SW 1271 (cell line): ENCODE measurements at places on chromosomes 5 and 9.

GRCh38 chr9:128899566-128900322, 17.8 kb downstream of the LRRC8A start:
- peak; percentile 25 for DNase-seq

- no peak for DNase-seq
These were observed 39.2 kb upstream of the SPDL1 start for GRCh38 chr5:169544264-169544950.

- no peak for DNase-seq
These were observed 88.1 kb upstream of the PTPRD start for GRCh38 chr9:10700915-10701314.

DNA sequence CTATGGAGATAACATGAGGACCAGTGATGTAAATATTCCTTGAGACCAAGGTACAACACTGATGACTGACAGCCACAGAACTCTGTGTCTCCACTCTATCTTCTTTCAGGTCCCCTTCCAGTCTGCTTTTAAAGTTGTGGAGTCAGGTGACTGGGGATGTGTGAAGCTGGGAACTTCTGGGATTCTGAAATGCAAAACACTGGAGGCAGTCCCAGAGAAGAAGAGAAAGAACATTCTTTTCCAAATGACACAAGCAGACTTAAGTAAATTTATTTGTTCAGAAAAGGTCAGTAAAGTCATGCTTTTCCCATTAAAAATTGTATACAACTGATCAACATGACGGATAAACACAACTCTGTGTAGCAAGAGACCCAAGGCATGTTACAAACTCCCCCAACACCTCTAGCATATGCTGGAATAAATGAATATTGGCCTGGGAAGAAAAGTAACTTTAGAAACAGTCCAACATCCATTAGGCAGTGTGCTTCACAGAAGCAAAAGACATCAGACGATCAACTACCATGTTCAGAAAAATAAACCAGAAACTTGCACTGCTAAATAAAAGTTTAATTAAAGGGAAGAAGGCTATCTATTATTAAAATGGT, 92.4 kb upstream of the IFNK start:
- DNase-seq = no peak

GRCh38 chr5:1557114-1557873, 33.5 kb upstream of the LPCAT1 start:
- no peak for DNase-seq

DNA sequence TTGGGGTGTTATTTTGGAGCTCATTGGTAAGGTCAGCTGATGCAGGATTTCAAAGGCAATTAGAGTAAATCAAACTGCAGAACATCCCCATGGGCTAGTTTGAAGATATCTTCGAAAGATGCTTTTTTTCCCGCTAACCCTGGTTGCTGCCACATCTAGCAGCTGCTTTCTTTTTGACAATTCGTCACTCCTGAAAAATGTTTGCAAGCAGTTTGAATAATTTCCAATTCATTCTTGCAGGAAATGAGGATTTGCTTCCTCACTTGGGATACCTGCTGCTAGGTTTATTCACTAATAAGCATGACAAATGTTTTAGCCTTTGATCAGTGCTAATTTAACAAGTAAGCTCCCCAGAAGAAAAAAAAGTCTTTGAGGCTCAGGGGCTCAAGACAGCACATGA, 649.6 kb upstream of the RORB start:
- DNase-seq = no peak

DNA sequence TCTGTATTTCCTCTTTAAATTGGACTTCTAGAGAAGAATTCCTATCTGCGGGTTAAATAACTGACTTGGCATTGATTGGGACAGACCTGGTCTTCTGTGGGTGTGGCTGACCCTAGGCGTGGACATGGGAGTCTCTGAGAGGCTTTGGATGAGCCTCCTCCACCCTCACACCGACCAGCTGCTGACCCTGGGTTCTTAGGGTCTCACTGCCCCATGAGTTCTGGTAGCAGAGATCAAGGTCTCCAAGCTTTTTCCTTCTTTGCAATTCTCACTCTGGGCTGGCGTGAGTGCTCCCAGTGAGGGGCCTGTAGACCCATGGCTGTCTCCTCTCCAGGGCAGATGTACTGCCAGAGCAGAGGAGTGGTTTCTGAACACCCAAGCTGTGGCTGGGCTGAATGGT, 41.6 kb upstream of the PITX1 start:
- no peak for DNase-seq

GRCh38 chr5:82748688-82749460, 328.3 kb downstream of the TMEM167A start:
- no peak for DNase-seq

- DNase-seq = no peak
These were observed 400 bp downstream of the TIFAB start for GRCh38 chr5:135451581-135452320.

- DNase-seq = no peak
These were observed 275.5 kb downstream of the SPOCK1 start for GRCh38 chr5:137223324-137224295.

DNA sequence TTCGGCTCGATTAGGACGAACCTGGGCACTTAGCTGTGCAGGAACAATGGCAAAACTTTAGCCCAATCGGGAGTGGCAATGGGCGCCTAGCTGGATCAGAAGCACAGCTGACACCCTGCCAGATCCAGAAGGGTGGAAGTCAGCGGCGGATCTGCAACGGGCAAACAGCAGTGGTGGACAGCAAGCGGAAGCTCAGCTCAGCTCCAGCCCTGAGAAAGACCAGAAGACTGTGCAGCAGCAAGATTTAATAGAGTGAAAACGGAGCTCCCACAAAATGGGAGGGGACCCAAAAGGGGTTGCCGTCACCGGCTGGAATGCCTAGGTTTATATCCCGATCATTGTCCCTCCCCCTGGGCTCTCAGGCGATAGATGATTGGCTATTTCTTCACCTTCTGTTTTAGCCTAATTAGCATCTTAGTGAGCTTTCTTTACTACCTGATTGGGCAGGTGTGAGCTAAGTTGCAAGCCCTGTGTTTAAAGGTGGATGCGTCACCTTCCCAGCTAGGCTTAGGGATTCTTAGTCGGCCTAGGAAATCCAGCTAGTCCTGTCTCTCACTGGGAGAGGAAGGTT, 1237.9 kb downstream of the CDH12 start:
- no peak for DNase-seq

DNA sequence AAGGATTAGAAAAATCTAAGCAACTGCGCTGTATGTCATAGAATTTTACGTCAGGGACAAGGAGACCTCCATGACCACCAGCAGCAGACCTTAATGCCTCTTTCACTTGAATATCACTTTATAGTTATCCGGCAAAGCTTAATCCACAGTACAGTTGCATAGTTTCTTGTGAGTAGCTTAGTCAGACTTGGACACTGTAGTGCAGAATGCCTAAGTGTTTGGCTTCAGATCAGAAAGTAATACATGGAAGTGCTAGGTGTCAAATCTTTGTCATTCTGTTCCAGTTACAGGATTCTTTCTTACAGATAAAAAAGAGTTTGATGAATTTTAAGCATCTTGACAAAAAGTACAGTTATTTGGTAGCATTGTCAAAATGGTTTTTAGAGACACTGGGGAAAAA, 239.9 kb upstream of the PAPPA start:
- no peak for DNase-seq

DNA sequence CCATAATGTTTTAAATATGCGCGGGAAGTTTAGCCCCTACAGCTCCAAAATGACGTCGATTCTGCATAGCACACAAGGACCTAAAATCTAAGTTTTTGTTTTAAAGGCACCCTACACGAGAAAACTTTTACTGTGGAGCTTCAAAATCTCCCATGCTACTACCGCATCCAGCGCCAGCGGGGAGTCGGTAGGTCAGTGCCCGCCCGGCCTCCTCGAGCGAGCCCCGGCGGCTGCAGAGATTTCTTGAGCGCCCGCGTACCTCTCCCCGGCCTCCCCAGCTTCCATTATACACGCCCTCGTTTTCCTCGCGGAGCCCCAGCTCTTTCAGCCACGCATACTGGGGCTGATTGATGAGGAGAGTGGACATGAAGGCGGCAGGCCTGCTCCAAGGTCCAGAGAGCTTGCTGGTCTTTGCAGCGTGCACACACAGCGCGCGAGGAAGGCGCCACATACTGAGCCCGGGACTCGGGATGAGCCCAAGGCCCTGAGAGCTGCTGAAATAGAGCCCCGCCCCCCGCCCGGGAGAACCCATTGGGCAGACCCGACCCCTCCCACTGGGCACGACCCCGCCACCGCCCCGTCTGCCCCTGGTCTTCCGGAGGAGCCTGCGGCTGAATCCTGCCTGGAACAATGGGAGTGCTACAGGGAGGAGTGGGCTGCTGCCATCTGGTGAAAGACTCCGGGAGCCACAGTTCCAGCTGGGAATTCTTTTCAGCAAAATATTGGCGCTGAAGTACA, at the start of gene ALDH7A1:
TSS of gene ALDH7A1 (minus strand) at position 472 of the 738 bp plus-strand sequence. CDS start at position 451, 21 bp downstream.
- DNase-seq = peak; percentile 97

DNA sequence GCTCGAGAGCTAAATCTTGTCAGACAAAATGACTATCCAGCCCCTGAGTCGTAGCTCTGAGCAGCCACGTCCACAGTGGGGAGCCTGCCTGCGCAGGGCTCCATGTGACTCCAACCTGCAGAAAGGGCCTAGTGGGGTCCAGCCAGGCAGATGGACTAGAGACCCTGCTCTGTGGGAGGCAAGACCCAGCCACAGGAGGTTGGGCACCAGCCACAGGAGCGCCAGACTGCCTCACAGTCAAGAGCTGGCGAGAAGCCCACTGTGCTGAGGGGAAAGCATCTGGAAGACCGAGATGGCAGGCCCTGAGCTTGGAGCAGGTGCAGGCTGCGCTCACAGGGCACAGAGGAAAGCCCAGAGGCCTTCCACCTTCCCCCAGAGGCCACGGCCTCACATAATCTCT, 61.4 kb downstream of the C5orf15 start:
- DNase-seq = no peak

DNA sequence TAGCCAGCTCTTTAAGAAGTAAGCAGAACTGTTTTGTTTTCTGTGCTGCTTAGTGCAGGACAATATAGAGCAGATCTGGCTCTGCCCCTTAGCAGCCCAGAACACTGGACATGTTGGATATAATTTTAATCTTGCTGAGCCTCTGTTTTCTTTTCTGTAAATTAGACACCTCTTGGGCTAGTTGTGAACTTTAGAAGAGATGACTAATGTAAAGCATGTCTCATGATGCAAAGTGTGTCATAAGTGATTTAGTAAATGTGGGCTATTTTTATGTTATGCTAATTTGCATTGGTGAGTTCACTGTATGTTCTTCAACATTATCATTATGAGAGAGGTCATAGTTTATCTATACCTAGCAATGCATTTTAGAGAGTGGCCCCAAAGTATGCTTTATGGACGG, 156.1 kb upstream of the ADAMTSL1 start:
- DNase-seq = no peak

GRCh38 chr5:171984748-171985419, 21.6 kb downstream of the FBXW11 start:
- peak; percentile 92 for DNase-seq

DNA sequence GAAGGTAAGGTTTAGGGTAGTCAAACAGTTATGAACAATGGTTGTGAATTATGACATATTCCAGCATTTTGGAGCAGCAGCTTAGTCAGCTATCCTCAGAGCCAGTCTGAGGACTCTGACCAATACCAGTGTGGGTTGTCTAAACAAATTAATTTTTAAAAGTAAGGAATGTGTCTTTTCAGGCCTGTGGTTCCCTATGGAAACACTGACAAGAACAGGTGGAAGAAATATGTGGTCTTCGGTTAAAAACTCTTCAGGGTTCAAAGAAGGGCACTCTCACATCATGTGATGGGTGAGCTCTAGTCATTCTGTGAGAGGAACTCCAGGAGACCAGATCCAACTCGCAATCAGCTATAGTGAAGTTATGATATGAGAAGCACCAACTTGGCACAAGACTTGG, 33.5 kb upstream of the ALDOB start:
- no peak for DNase-seq

DNA sequence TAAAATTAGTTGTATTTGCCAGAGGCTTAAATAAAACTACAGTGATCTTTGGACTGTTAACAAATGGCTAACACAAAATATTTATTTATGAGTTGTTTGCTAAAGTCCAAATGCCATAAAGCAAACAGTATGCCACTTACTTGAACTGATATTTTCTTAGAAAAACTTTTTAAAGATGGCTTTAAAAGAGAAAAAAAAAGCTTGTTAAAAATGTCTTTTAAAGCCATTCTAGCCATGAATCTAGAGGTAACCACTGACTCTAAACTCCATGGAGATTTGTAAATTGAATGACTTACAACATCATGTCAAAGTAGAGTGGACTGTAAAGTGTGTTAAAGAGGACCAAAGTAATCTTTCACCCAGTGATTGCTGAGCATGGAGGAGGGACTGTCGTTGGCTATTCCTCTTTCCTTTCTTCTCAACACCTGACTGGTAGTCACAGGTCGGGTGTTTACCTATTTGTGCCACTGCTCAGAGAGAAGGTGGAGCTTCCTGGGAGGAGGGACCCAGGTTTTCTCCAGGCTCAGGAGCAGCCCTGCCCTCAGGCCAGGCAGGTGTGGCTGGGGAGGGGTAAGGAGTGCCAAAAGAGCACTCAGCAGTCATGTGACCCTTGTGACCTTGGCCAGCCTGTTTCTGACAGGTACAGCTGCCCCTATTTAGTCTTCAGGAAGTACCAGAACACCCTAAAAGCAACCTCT, 69.1 kb upstream of the TJP2 start:
- no peak for DNase-seq

- DNase-seq = no peak
These were observed 1.2 kb downstream of the JMY start for GRCh38 chr5:79236970-79237739.

DNA sequence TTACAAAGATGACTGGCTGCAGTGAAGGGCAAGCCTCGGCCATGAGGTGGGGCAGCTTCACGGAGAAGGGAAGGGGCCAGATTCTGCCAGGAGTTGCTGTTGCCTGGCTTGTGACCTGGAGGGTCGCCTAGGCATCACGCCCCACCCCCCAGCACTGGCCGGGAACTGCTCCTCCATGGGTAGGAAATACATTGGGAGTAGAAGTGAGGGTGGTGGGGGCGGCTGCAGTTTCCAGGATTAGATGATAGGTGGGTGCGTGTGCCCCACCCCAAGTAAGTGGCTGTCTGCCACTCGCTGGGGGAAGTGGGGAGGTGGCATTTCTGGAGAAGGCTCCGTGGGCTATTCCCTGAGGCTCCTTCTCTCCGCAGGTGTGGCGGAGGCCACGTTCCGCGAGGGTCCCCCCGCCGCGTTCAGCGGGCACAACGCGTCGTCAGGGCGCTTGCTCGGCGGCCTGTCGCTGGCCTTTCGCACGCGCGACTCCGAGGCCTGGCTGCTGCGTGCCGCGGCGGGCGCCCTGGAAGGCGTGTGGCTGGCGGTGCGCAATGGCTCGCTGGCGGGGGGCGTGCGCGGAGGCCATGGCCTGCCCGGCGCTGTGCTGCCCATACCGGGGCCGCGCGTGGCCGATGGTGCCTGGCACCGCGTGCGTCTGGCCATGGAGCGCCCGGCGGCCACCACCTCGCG, 16.9 kb downstream of the CRB2 start:
- no peak for DNase-seq

GRCh38 chr5:139761057-139761450, 34.6 kb upstream of the PSD2 start:
- DNase-seq = no peak

DNA sequence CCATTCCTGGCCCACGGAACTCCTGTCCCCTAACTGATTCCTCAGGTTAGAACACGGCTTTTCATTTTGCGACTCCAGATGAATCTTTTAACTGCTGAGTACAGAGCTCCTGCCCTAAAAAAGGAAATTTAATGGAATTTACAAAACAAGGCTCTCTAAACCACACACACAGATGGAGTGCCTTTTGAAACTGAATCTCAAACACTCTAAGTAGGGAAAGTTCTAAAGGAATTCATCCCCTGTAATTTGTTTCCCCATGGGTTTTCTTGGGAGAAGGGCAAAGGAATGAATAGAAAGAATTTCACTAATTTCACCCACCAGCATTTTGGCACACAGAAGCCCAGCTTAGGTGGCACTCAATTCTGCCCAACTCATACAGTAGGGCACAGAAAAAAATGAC, 106.5 kb downstream of the THBS4 start:
- DNase-seq = no peak

- no peak for DNase-seq
These were observed 5.3 kb upstream of the GFI1B start for GRCh38 chr9:132973166-132973565.
